ENCODE measurements at places on chromosomes 2 and 18.

DNA sequence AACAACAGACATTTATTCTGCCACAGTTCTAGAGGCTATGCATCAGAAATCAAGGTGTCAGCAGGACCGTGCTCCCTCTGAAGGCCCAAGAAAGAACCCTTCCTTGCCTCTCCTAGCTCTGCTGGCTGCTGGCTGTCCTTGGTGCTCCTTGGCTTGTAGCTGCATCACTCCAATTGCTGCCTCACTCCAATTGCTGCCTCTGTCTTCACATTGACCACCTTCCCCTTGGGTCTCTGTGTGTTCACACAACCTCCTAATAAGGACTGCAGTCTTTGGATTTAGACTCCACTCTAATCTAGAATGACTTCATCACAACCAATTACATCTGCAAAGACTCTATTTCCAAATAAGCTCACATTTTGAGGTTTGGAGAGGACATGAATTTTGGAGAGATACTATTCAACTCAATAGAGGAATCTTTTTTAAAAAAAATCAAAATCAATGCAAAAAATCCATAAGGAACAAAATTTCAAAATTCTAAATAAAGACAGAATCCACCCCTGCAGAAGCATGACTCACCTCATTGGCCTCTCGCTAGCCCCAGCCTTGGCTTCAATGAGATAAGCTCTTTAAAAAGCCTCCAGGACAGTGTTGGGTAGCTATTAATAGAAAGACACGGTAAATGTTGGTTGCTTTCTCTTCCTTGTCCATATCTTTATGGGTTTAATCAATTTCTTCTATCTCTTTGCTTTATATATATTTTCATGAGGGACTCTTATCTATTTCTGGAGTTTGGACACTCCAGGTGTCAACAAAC lies 267.6 kb upstream of the MGAT5 start:
- no peak for DNase-seq

DNA sequence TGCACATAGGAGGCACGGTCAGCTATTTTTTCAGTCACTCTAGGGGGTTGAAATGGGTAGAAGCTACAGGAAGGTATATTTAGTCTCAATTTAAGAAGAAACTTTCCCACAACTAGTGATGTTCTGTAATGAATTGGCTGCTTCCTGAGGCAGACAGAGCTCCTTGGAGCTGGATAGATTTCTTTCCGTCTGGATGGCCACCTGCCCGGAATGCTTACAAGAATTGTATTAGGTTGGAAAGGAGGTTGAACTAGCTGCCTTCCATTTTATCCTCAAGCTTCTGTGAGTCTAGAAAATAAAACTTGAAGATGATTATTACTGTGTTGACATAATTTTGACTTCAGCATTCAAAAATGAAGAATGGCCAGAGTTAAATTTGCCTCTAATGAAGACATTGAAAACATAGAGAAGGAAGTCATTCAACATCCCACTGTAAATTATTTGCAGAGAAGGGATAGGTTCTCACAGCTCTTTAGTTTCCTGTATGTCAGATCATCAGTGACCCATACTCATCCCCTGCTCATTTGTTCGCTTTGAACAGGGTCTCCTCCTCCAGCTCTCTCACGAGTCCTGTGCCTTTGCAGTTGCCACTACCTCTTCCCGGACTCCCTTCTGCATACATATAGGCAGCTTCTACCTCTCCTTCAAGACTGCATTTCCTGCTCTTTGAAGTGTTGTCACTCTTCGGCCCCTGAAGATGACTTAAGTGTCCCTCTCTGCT lies 88.8 kb downstream of the CRIM1 start:
- no peak for DNase-seq

GRCh38 chr2:191757208-191757607 lies 79.3 kb downstream of the NABP1 start:
- no peak for DNase-seq

DNA sequence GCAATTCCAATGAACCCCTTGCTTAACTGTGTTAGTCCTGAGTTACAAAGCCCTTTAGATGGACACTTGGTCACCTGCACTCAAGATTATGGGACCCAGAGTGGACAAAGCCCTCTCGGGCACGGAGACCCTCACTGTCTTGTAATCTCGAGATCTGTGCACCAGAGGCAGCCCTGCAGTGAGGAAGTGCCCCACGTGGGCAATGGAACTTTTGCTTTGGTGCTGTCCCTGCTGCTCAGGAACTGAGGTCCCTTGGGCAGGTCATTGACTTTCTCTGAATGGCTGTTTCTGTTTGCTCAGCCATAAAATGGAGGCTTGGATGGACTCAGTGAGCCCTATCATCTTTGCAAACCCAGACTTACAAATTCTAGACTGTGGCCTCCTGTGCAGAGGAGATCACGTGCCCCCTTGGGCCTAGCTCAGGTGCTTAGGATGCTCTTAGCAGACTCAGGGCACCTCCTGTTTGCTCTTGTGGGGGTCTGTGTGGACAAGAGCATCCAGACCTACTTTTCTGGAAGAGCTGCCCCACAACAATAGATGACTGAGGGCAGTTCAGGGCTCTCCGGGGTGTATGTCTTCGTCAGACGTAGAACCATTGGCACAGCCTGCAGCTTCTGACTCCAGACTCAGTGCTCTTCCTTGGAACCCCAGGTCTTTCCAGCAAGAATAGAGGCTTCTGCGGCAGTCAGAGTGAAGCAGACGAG lies 94.5 kb upstream of the HS6ST1 start:
- no peak for DNase-seq

DNA sequence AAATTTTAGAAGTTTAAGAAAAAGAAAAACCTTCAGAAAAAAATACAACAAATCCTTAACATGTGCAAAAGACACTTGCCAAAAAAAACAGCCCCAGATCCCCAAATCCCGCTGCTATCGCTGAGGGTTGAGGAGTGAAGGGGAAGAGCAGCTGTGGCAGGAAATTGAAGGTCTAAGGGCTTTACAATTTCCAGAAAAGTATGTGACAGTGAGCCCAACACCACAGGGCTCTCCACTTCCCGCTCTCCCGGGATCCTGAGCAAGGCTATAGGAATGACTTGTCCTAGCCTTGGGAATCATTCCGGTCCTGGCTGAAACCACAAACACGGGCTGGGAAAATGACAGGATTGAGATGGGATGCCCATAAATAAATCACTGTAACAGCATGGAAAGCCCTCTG lies 191.4 kb downstream of the TMEM163 start:
- DNase-seq = no peak

DNA sequence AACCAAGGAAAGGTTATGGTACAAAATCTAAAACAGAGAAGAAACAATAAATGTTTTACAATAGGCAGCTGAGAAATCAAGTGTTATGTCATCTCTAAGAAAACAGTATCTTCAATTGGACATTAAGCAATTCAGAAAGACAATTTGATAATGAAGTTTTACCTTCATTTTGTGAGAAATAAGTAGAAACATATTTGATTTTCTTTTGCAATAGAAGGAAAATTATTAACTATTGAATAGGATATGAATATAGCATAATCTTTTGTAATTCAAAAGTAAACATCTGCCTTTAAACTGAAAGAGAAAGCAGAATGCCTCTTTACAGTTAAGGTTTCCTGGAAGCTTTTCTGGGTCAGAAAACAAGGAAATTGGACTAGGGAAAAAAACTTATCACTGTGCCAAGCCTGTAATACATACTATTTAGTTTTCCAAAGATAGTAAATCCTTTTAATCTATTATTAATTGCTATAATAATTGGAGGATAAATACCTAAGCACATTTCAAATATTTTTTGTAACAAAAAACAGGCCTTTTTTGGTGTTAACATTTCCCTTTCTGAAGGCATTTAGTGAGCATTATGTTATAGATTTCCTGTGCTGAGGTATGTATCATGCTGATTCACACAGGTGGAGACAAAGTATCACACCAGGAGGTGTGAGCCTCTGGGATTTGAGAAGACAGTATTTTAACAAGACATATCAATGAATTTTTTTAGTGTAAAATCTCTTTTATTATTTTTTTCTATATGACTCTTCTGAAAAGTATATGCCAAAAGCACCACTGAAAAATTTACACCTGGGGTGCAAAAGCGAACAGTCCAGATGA lies 947.0 kb upstream of the CDH2 start:
- no peak for DNase-seq

- DNase-seq = no peak
Measured at GRCh38 chr2:21372654-21373053, 248.9 kb downstream of the TDRD15 start.

DNA sequence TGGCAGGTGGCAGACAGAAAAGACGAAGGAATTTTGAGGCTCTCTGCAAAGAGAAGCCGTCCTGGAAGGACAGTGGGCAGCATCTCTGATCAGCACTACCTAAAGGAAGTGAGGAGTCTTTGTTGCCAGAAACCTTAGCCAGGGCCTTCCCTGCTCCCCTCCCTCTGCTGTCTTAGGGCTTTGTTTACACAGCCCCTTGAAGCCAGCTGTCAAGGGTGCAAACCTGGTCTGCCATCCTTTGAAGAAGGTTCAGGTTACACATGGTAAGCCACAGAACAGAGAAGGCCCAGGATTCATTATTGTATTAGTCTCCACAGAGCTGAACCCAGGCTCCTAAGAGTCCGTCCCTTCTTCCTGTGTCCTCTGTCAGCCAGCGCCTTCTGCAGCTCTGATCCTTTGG lies 356.7 kb downstream of the TGIF1 start:
- DNase-seq = no peak

GRCh38 chr2:138846216-138846821 lies 66.1 kb upstream of the NXPH2 start:
- DNase-seq = peak; percentile 5

DNA sequence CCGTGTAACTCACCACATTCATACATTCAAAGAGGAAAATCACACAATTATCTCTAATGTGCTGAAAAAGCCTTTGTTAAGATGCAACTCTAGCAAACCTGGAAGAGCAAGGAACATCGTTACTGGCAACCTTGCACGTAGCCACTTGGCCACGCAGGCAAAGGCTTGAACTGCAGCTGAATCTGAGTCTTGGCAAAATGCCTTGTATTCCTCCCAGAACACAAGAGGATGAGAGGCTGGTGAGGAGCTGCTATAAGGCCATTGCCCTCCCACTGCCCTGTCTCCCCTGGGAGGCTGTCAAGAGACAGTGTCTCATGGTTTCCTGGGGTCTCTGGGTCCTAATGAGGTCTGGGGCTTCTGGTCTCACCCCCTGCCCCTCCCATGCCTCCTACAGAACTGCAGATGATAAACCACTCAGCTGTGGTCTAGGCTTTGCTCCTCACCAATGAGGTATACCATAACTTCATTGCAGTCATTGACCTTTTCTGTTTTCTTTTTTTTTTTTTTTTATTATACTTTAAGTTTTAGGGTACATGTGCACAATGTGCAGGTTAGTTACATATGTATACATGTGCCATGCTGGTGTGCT lies 141.4 kb downstream of the SPP2 start:
- no peak for DNase-seq

- DNase-seq = no peak
Measured at GRCh38 chr18:13811993-13812392, 12.0 kb upstream of the MC5R start.

- no peak for DNase-seq
Measured at GRCh38 chr2:46723346-46723745, 192.3 kb downstream of the MCFD2 start.

DNA sequence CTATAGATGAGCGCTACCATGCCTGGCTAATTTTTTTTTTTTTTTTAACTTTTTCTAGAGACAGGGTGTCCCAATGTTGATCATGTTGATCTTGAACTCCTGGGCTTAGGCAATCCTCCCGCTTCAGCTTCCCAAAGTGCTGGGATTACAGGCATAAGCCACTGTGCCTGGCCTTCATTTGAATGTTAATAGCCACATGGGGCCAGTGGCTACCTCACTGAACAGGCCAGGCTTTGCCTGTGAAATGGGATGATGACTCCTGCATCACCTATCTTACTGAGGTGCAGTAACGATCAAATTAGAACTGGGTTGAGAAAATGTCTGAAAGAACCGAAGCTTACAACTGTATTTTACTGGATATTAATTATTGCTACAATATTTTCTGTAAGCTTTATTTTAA lies 278.7 kb downstream of the TCF4 start:
- DNase-seq = no peak

DNA sequence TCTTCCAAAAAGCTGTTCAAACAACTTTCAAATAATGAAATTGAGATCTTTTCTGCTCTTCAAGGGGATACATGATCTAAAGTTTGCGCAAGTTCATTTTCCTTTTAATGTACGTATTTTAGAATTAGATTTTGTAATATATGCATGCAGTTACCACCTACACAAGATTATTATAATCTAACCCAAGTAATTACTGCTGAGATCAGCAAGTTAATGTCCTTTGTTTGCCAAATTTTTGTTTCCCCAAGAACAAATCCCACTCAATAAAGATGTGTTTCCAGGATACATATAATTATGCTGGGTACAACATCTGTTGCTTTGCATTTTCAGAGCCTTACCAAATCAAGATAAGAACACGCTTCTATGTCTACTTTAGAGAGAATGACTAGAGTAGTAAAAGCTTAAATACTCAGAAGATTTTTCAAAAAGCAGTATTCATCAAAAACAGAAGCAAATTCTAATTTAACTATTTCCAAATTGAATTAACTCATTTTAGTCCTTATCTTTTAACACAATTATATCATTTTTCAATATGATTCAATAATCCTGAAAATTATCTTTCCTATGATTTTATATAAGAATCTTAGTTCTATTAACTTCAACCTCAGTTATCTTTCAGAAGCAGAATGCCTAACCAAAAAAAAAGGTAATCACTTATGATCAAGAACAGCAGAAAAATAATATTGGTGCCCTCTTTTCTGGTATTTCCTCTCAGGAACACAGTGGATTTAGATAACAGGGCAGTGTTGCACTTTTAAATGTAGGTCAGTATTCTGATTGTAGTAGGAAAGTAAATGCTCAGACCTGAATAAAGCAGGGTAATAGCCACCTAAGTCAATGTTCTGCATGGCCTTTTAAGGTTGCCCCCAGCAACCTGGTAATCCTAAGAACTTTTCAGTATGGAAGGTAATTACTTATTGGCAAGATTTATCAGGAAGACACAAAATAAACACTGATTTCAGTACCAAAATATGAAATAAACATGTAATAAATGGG lies 28.0 kb downstream of the CERKL start:
- DNase-seq = no peak

DNA sequence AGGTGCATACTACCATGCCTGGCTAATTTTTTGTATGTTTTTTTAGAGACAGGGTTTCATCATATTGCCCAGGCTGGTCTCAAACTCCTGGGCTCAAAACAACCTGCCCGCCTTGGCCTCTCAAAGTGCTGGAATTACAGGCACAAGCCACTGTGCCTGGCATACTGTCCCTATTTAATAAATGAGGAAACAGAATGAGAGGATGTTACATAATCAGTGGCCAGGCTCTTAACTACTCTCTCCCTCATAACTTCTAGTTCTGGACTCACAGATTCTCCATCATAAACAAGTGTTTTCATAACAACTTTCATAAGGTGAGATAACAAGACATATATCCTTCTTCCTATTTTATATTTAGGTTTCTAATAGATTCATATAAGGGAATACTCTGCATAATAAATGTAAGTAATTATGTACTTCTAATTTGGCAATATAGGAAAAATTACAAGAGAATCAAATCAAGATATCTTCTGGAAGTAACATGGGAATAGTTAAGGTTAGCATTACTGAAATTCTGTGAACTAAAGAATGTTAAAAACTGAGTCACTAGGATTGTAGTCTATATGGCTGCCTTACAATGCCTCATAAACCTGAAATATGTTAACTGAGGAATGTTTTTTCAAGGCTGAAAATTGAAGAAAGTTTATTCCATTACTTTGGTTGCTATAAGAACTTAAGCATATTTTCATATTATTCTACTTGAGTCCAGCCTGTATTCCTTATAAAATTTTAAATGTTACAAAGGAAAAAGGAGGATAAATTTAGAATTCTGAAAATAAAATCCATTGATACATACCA lies 71.3 kb downstream of the SLC25A12 start:
- no peak for DNase-seq
